ENCODE measurements at places on chromosomes 3 and 15.
A peak's percentile ranks its signal among the peaks of the same experiment; 100 is the strongest.

GRCh38 chr15:67244971-67245478 lies 9.4 kb downstream of the AAGAB start:
- DNase-seq: no peak

DNA sequence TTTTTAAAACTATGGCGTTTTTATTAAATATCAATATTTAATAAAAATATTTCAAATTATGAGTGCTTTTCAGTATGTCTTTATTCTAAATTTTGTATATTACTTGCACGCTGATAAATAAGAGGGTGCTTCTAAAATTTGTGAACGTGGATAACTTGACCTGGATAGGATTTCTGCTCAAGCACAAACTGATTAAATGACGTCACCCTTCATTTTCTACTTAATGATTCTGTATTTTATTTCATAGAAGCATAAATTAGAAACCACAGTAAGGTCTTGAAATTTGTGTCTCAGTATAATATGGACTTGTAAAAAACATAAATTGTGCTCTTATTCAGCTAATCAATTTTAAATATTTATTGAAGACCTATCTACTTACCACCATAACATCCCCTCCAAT lies 903.7 kb downstream of the ROBO2 start:
- no peak for DNase-seq

GRCh38 chr3:73685061-73685460 lies 60.3 kb upstream of the PDZRN3 start:
- DNase-seq: no peak

DNA sequence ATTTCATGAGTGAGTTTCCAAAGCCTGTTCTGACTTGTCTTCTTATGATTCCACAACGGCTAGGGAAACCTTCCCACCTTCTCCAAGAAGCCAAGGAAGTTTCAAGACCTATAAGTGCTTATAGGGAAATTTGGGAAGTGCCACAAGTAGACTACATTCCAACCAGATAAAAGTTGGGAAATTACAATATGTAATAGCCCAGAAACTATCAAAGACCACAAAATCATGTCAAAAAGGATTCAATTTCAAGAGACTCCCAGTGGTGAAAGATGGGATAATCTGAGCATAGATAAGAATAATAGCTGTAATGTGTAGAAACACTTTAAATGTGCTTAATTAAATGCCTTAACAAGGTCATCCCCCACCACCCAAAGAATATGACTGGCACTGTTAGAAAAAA lies 169.2 kb upstream of the SLC2A2 start:
- no peak for DNase-seq

DNA sequence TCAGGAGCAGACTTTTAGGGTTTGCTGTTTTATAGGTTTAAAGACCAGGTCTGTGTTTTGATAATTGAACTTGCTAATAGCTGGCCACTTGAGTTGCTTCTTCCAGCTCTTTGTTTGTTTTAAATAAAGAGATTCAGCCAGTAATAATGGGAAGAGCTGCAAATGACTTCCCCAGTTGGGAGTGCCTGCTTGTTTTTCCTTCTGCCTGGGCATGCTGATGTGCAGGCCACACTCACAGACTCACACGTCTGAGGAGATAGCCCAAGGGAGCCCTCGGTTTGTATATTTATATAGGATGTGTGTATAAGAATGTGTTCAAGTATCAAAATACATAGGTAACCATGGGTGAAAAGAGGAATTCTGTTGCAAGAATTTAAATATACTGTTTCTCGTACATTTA lies 78.2 kb upstream of the BOC start:
- no peak for DNase-seq

DNA sequence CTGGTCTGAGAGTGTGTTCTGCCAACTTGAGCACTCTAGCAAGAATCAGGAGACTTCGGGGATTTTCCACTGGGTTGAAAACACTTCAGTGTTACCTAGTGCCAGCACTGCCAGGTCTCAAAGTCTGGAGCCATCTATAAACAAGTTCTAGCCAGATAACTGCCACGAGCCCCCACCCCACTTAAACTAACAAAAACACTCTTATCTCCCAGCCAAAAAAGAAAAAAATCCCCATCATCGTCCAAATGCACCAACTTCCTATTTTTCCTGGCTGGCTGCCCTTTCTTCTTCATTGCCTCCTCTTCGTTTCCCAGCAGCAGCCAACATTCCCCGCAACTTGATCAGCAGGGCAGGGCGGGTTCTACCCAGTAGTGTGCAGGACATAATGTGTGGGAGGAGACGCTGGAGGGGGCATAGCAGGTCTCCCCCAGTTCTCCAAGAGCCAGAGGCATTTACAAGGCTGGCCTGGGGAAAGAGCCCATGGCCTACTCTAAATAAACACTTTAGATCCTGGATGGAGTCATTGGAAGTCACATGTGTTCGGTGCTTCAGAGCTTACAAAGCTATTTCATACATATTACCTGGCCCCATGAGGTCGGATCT lies 29.5 kb downstream of the C2CD4B start:
- DNase-seq: peak; percentile 42

- DNase-seq: no peak
Observed at GRCh38 chr3:151962912-151963311, 89.5 kb downstream of the SUCNR1 start.

DNA sequence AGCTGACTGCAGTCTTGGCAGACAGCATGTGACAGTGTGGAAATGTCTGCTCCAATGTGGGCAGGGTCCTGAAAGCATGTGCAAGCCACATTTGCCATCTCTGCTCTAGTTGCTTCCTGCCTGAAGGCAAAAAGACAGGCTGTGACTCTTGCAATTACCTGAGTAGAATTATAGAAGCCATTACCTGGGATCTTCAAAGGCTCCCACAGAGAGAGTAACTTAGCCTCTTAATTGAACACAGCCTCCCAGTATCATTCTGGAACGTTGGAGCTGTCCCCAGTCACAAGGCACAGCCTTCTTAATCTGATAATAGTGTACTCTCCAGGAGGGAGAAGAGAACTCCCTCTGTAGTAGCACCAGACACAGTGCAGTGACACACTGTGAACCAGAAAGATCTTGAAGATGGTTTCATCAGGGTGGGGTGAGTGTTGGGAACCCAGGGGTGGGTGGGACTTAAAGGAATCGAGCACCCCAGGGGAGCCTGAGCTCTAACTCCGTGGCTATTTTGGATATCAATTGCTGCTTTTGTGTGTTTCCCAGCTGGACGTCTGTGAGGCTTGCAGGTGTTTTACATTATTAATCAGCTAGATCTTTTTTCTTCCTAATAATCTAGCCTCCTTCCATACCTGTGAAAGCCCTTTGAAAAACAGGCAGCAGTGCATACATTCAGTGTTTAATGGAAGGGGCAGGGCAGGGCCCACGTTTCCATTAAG lies 40.6 kb upstream of the GLCE start:
- DNase-seq: no peak

GRCh38 chr15:41241221-41241964 lies 10.3 kb downstream of the CHP1 start:
- DNase-seq: no peak

DNA sequence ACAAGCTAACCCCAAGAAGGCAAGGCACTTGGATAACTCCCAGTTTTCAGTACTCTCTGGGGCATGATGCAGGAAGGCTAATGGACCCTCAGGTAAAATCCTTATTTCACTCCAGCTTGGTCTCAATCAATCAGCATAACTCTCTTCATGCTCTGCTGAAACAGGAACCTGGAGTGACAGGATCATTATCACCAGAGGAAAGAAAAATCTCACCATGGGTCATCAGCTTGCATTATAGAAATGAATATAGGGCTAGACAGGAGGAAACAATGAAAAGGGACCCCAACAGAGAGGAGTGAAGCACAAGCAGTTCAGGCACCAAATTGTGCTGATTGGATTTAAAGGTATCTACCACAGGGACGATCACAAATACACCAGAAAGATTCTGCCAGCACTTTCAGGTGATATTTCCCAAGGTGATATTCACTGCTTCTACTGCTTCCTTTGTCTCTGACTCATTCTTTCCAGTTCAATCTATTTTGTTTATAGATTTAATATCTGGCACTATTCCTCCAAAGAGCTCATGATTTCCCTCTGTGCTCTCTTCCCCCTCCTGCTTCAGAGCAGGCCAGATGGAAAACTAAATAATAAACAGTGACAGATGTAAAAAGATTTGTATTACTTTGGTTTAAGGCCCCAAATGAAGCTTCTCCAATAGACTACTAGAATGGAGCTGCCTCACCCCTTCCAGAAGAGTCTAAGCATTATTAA lies 22.9 kb upstream of the THUMPD3 start:
- DNase-seq: no peak

Measured in brain microvascular endothelial cell (primary cell).